ENCODE measurements at places on chromosomes 11 and 22.

GRCh38 chr11:102111787-102112508, 1.7 kb downstream of the YAP1 start:
- DNase-seq, result no peak

- DNase-seq, result no peak
These were observed 1.1 kb upstream of the FBXO7 start for GRCh38 chr22:32473388-32473952.

- DNase-seq, result no peak
These were observed 521.9 kb downstream of the INSC start for GRCh38 chr11:15636521-15637089.

- no peak for DNase-seq
These were observed 187.6 kb downstream of the ADAMTS15 start for GRCh38 chr11:130635937-130636630.

DNA sequence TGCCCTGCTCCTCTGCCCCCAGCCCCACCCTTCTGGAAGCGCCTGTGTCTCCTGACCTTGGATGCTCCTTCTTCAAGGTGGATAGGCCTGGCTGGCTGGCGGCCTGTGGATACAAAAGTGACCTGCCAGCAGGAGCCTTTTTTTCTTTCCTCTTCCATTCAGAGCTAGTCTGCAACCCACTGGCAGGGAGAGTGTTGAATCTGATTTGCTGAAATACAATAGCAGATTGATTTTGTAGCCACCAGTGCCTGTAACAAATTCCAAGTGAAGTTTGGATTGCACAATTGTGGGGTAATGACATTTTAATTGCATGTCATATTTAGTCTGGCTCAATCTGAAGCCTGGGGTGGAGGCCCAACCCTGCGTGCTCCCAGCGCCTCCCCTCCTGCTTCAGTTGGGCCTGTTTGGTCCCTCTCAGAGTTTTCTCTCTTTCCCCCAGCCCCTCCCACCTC, 97.2 kb downstream of the GRIK4 start:
- no peak for DNase-seq

GRCh38 chr11:33761471-33761870, 12.8 kb downstream of the FBXO3 start:
- DNase-seq, result no peak

- DNase-seq, result no peak
These were observed 823 bp upstream of the MUC15 start for GRCh38 chr11:26572770-26573402.

DNA sequence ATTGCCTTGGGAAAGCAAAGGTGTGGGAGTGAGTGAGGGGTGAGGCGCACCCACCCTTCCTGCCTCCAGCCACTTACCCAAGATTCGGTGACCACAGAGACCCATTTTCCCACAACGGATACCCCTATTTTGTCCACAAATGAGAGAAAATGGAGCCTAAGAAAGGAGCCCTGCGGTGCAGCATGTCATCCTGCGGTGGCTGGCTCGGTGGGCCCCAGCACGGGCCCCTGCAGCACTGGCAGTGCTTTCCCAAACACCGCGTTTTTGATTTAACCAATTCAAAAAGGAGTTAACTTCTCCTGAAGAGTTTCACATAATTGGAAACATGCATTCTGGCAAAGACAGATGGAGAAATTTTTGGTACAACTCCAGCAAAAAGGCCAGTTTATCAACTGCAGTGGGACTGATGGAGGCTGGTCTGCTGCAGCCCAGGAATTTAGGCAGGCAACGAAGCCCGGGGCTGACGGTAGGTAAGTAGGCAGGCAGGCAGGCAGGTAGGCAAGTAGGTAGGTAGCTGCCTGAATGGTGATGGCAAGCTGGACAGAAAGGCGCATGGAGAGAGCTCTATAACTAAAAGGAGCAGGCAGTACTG, 84.2 kb downstream of the FDX1 start:
- no peak for DNase-seq

DNA sequence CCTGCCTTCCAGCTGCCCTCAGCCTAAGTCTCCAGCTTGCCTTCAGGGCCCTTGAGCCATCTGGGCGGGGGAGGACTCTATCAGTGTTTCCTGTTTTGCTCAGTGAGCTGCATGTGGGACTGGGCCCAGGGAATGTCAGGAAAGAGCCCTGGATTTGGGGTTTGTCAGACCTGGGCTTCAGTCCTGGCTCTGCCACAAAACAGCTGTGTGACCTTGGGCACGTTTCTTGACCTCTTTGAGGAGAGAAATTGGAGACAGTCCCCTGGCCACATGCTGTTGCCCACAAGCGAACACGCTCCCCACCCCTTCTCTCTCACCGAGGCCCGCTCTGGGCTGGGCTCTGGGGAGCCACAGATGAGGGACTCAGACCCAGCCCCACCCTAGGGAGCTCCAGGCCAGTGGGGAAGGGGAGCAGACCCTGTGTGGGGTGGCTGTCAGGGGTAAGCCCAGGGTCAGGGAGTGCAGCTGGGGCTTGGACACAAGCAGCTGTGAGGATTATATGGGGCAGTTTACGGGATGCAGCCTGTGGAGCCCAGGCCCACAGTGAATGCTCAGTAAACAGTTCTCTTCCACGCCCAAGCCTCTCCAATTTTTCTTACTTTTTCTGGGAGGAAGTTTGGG, 12.3 kb downstream of the MYO7A start:
- no peak for DNase-seq

DNA sequence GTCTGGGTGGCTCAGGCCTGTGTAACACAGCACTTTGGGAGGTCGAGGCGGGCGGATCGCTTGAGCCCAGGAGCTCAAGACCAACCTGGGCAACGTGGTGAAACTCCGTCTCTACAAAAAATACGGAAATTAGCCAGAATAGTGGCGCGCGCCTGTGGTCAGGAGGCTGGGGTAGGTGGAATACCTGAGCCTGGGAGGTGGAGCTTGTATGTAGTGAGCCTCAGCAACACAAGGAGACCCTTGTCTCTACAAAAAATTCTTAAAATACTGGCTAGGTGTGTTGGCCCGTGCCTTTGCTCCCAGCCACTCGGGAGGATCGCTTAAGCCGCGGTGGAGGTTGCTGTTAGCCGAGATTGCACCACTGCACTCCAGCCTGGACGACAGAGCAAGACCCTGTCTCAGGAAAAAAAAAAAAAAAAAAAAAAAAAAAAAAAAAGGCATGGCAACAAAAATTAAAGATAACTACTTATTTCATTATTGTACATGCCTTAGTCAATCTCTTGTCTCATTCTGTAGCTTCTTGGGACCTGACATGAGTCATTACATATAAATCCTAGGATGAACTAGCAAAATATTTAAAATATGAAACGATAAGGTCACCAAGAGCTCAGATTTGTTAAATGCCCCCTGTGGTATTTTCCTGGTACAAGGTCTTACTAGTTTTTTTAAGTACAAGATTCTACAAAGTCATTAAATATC, 1.1 kb downstream of the TAF1D start:
- no peak for DNase-seq

- DNase-seq, result no peak
These were observed 291.8 kb downstream of the MIAT start for GRCh38 chr22:26949193-26949592.

DNA sequence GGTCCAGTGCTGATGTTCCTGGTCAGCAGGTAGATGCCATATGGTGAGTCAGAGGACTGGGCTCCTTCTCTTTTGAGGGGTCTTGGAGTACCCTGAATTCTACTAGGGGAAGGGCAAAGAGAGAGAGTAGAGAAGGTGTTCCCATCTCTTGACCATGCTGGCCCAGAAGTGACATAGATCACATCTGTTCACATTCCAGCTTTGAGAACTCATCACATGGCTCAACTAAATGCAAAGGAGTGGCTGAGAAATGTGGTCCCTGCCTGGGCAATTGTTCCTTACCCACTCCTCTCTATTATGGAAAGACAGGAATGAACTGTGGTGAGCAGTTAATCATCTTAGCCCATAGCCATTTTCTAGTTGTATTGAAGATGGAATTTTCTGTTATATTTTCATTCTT, 105.4 kb upstream of the TIMP3 start:
- DNase-seq, result no peak

GRCh38 chr11:102733232-102733875, 8.6 kb upstream of the MMP8 start:
- DNase-seq, result no peak

DNA sequence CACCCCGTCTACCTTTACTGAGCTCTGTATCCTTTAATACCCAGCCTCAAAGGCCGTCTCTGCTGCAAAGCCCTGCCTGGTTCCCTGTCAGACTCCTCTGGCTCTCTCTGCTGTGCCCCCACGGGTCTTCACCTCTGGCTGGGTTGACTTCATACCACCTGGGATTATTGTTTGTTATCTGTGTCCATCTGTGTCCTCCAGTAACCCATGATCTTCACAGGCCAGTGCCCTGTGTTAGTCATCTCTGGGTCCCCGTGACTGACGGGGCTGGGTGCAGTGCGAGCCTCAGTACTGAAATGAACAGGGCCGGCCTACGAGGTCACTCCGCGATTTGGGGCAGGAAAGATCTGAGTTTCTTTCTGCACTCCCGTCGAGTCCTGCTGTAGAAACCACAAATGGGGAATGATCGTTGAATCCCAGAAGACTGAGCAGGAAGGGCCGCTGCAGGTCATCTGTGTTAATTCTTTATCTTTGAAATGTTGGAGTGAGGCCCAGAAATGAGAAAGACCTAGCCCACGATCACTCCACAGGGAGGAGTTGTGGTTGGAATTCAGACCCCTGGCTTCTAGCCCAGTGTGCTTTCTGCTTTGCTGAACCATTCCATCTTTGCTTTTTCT, 12.3 kb upstream of the TUB start:
- DNase-seq, result peak; percentile 68

DNA sequence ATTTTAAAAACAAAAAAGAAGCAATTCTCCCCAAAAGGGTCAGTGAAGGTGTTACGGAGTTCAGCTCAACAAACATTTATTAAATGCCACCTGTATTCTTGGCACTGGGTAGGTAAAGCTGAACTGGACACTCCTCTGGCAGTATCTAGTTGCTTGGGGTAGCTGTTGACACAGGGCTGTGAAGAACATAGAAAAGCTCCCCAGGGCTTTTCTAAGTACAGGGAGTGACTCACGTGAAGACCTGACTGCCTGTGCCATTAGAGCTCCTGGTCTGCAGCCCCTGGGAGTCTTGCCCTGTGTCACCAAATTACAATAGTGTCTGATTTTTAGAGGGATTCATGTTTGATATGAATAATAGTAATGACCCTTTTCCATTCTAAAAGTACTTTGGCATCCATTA, 43.6 kb downstream of the COA4 start:
- DNase-seq, result no peak

GRCh38 chr11:92245700-92246271, 21.2 kb downstream of the FAT3 start:
- no peak for DNase-seq

DNA sequence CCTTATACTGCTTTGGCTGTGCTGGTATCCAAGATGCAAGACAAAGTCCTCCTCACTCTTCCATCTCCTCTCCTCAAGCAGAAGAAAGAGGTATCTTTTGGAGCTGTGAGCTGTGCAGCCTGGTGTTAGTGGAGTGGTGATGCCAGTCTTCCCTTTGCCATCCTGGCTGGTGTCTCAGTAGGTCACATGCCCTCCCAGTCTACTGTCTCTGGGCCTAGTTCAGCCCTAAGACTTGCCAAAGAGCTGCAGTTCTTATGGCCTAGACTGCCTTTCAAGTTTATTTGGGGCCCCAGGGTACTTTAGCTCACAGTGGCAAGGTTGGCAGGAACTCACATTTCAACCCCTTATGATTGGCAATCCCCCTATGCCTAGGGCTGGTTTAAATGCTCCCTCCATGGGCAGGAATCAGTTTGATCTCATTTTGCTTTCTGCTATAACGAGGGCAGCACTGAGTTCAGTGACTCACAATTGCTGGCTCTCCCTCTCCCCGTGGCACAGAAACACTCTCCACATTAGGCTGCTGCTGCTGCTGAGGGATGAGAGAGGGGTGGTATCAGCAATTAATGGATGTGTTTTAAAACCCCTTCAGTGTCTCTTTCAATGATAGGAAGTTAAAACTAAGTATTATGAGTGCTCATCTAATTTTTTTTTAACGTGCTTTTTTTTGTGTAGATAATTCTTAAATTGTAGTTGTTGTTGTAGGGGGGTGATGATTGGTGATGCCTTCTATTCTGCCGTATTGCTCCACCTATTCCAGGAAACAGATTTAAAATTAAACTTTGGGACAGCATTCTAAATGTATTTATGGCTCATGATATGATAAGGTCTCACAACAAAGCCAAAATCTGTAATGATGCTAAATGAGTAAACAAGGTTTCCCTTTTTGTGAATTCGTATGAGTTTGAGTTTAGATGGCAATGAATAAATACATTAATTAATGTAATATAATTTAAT, 1295.0 kb downstream of the JRKL start:
- no peak for DNase-seq

All from left forelimb (tissue), 1 donor.